ENCODE measurements at places on chromosomes 11 and 22.

- no peak for DNase-seq
Measured at GRCh38 chr22:40383905-40384304, 13.5 kb downstream of the SGSM3 start.

GRCh38 chr11:35427071-35427470 is 7.7 kb upstream of the SLC1A2 start:
- no peak for DNase-seq

- DNase-seq = no peak
Measured at GRCh38 chr22:31099386-31099785, 8.0 kb downstream of the SELENOM start.

DNA sequence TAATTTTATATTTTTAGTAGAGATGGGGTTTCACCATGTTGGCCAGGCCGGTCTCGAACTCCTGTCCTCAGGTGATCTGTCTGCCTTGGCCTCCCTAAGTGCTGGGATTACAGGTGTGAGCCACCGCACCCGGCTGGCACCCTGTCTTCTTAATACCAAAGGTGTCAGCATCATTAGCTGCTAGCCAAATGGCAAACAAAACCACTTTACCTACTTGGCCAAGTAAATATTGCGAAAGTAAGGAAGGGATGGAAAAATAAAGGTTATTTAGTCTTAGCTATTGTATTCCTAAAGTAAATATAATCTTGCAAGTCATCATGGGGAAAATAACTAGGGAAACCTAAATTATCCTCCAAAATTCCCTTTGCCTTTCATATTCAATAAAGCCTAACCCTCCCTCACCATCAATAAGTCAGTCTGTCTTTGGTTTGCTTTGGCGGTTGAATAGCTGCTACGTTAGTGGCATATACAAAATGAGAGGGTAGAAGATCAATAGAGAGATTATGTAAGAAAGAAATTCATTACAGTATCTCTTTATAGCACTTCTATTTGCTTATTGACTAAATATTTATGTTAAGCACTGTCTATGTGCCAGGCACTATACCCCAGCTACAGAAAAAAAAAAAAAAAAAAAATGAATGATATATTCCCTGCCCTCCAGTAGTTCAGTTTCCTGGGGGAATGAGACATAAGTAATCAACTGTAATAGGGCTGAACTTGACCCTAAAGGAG is 40.2 kb upstream of the CFAP300 start:
- DNase-seq = no peak

DNA sequence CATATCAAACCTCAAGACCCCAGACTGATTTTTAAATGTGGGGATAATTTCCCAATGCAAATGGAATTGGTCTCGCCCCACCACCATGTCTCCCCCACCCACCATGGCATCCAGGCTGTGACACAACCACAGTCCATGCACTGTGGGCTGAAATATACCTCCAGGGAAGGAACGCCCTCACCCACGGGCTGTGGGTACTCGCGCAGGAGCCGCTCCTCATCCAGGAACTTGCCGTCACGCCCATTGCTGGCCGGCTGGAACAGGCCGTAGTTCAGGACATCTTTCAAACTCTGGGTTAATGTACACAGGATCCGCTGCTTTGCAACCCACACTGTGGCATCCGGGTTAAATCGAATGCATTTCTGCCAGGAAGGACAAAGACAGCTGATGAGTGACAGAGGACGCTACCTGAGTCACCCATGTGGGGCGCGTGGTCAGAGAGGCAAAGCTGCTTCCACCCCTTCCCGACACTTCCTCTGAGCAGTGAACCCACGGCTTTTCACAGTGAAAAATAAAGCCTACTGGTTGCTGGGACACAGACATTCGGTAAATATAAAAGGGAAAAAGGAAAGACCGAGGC is 133.6 kb downstream of the SHANK2 start:
- no peak for DNase-seq

DNA sequence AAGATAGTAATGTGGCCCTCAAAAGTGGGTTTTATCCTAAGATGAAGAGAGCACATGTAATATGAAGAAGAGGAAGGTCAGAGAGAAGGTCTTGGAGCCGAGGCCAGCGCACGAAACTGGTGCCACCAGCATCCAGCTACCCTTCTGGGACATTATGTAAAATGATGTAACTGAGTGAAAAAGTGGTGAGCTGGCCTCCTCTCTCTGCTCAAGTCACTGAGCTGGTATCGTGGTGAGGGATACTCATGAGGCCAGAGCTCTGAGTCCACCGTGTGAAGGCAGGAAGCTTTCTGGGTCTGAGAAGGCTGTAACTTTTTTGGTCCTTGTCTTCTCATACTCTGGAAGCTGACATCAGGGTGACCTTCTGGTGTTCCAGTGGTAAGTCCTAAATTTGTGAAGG is 25.1 kb downstream of the RNF185 start:
- DNase-seq = no peak

GRCh38 chr11:3147257-3147619 is 17.9 kb downstream of the OSBPL5 start:
- no peak for DNase-seq
